ENCODE measurements at places on chromosomes 1 and 21. TPM values are rescaled to one million over a fixed set of nuclear protein-coding genes. Genes with fewer than 3 reads are reported as not detected.
A peak's percentile ranks its signal among the peaks of the same experiment; 100 is the strongest.

The C1orf141 gene
- total RNA-seq: 0.11 TPM

- H3K27me3 ChIP-seq: peaks cover 22% of the 10 kb centered on the region
- H3K4me3 ChIP-seq: no peak overlapping the region
- no peaks in the 10 kb centered on the region for H3K4me1 ChIP-seq
Observed at GRCh38 chr1:162470216-162470615, 27.4 kb upstream of the UHMK1 start.

DNA sequence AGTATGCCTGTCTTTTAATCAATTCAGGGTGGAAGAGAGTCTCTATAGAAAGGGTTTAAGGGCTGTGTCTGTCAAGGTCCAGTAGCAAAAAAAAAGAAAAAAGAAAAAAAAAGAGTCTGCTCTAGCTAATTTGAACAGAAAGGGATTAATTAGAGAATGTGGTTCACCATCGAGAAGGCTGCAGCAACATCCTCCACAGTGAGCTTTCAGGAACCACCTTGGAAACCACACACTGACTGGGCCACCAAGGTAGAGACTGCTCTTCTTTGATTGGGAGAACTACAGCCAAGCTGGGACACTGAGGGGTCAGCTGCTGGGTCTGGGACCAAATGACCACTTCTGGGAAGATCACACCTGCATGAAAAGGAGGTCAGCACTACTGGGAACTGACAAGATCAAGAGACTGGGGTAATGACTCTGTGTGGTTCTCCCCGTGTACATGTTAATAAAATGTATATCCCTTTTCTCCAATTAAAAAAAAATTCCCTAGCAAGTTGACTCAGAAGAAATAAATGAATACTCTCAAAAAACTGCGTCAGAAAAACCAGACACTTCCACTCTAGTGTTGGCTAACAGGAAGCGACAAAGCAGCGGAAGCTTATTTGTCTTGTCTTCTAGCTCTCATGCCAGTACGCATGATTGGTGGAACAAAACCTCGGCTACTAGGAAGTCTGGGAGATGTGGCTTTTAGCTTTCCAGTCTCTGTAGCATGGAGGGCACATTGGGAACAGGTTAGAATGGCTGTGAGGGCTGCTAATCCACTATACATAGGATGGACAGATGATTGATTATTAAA is 60.0 kb upstream of the IVNS1ABP start:
- H3K36me3 ChIP-seq: no peaks in the 10 kb centered on the region
- no peak overlapping the region for H3K4me3 ChIP-seq
- no peak overlapping the region for H3K27ac ChIP-seq
- DNase-seq: no peak

GRCh38 chr21:31671931-31672330 is 12.4 kb downstream of the SOD1 start:
- peaks cover 37% of the 10 kb centered on the region for H3K4me1 ChIP-seq
- H3K4me3 ChIP-seq: no peak overlapping the region
- peaks cover 32% of the 10 kb centered on the region for H3K36me3 ChIP-seq
- peak overlapping the region; percentile 18 for H3K27ac ChIP-seq
- no peaks in the 10 kb centered on the region for H3K27me3 ChIP-seq
